ENCODE measurements at places on chromosomes 12 and 14.

- DNase-seq, result peak; percentile 45
Observed at GRCh38 chr12:65827827-65828231, 3.5 kb downstream of the HMGA2 start.

DNA sequence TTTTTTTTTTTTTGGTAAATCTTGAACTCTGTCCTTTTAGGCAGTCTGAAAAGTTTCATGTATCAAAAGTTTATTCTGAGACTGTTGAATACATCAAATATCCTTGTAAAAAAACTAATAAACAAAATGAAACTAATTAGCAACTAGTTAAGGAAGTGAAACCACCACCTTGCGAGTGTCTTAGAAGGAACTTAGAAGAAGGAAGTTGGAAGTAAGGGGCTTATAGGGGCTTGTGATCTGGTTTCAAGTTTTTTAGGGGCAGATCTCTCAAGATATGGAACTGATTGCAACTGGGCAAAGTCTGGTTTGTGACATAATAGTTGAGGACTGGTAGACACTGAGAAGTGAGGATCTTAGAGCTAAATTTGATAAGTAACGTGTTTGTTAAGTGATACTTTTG is 748.8 kb downstream of the C12orf50 start:
- peak; percentile 8 for DNase-seq

DNA sequence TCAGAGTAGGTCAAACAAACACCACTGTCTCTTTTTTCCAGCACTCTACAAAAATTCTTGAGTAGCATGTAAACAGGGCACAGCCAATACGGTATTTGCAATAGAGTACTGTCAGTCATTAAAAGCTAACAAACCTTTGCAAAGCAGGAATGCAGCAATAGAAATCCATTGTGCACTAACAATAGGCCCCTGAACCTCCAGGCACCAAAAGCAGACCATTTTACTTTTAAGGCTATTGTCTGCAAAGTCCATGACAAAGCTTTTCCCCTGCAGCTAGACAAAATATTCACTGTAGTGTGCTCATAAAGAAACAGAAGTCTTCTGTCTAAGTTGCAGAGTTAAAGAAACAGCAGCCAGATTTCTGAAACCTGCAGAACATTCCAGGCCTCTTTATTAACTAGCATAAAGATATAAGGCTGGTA is 191.9 kb downstream of the SOX5 start:
- no peak for DNase-seq

DNA sequence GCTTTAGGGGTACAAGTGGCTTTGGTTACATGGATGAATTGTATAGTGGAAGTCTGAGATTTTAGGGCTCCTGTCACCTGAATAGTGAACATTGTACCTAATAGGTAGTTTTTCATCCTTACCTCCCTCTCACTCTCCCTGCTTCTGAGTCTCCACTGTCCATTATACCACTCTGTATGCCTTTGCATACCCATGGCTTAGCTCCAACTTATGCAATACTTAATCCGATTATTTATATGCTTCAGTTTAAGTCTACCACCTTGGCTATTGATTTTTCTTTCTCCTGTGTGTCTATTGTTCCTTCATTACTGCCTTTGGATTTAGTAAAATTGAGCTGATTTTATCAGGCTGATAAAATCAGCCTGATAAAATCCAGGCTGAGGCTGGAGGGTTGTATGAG is 30.5 kb upstream of the C12orf71 start:
- DNase-seq, result no peak

DNA sequence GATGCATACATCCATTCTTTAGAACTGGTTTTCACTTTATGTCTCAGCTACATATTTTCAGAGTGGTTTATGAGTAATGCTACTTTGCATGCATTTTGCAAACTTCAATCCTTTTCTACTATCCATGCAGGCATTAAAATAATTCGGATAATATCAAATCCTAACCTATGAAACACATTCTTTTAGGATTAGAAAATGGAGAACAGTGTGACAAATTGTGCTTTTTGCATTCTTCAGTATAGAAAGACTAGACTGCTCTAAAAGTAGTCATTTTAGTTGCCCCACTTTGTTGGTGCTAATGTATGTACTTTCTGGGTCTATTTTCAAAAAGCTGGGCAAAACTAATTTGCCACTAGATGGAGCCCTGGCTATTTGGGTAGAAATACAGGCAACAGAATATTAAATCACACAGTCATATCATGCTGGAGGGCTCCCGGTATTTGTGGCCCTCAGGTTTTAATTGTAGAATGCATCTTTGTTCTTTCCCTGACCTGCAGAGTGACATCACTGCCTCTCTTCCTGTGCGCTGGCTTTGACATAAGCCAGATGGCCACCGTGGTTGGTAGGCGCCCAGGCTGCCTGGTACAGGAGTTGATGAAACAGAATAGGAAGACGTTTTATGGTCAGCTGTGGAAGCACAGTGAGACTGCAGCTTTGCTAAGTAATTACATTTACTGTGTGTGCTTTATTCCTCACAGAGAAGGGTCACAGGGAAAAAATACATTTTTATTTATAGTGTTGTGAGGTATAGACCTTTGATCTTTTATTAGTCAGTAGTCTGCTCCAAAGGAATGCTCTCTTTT is 28.1 kb downstream of the MSRB3 start:
- DNase-seq, result peak; percentile 82

- DNase-seq, result no peak
Observed at GRCh38 chr12:112408621-112409020, 784 bp downstream of the RPL6 start.

GRCh38 chr12:132132609-132133430 is 11.3 kb downstream of the DDX51 start:
- no peak for DNase-seq

- no peak for DNase-seq
Observed at GRCh38 chr12:46977871-46978375, 101.5 kb upstream of the PCED1B start.

- no peak for DNase-seq
Observed at GRCh38 chr12:21882635-21883034, 58.6 kb downstream of the ABCC9 start.

GRCh38 chr12:11953523-11953922 is 117.2 kb upstream of the BCL2L14 start:
- no peak for DNase-seq

DNA sequence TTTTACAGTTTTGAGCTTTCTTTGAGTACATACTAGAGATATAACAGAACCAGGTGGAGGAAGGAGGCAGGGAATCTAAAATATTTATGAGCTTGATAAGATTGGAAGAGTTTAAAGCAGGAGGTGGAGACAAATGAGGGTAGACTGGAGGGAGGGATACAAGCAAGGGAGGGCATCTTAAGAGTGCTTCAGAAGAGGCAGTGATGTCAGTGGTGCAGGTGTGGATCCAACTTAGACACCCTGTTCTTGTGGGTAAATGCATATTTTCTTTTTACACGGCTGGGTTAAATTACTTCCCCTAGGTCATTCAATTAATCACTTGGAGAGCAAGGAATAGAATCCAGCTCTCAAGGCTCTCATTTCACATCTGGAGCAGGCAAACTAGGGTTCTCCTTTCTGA is 146.1 kb upstream of the LRIG3 start:
- DNase-seq, result no peak

DNA sequence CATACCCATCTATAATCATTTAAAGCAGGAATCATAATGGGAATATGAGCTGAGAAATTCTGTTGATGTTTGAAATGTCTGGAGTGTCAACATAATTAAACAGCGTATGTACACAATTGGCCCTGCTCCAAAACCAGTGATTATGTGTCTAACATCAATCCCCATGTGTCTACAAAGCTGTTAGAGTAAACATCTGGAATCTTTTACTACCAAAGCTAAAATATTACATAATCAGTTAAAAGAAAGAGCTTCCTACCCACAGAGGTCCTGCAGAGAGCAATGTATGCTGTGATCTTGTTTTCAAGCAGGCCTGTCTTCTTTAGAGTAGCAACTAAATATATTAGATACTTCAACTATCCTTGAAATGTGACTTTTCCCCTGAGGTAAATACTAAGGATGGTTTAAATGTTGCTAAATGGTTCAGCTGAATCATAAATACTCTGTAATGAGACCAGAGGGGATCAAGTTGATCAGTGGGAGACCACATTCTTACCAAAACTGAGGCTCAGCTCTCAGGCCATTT is 74.3 kb downstream of the RASSF8 start:
- DNase-seq, result no peak

- peak; percentile 37 for DNase-seq
Observed at GRCh38 chr12:53049571-53050318, at the start of gene TNS2. Gene TNS2 (plus strand): TSS chr12:53050065. CDS start chr12:53050186, 121 bp downstream.

- peak; percentile 98 for DNase-seq
Observed at GRCh38 chr12:131229426-131230339, 276.0 kb downstream of the ADGRD1 start.

- peak; percentile 32 for DNase-seq
Observed at GRCh38 chr12:65188179-65188701, 18.9 kb downstream of the LEMD3 start.

DNA sequence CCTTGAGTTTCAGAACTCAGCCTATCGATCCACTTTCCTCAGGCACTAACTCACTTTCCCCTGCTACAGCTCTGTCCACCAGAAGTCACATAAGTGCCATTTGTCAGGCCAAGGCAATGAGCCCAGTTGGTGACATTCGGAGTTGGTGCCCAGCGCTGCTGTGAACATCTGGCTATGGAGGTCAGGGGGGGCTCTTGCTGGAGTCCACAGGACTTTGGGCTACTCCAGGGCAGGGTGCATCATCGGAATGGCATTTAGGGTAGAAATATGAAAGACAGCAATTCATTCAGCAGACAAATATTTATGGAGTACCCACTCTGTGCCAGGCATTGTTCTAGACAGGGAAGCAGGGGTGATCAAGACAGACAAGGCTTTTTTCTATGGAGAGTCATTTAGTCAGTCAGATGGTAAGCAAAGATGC is 1.5 kb upstream of the PPP1CC start:
- DNase-seq, result no peak

DNA sequence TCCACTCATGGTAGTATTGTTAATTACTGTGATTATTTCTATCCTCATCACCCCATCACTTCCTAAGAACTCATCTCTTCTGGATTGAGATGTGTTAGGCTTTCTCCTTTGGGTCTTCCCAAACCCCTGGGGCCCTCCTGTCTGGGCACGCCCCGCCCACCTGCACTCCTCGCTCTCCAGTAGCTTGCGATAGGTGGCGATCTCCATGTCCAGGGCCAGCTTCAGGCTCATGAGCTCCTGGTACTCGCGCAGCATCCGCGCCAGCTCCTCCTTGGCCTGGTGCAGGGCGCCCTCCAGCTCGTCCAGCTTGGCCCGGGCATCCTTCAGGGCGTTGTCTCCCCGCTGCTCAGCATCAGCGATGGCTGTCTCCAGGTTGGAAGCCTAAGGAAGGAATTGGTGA is 6.8 kb downstream of the KRT71 start:
- no peak for DNase-seq

DNA sequence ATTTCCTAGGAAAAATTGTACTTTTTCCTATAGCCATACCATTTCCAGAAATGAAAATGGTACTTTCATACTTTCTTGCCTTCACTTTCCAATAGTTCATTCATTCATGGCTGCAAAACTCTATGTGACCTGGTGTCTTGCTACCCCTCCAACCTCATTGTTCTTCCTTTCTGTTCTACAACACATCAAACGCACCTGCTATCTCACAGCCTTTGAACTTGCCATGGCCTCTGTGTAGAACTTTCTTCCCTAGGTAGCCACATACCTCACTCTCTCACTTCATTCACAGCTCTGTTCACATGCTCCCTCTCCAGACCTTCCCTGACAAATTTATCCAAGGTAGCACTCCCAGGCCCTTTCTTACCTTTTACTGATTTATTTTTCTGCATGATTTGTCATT is 149.2 kb downstream of the DUSP6 start:
- no peak for DNase-seq

GRCh38 chr12:102811110-102811737 is 105.8 kb downstream of the PAH start:
- DNase-seq, result peak; percentile 39

DNA sequence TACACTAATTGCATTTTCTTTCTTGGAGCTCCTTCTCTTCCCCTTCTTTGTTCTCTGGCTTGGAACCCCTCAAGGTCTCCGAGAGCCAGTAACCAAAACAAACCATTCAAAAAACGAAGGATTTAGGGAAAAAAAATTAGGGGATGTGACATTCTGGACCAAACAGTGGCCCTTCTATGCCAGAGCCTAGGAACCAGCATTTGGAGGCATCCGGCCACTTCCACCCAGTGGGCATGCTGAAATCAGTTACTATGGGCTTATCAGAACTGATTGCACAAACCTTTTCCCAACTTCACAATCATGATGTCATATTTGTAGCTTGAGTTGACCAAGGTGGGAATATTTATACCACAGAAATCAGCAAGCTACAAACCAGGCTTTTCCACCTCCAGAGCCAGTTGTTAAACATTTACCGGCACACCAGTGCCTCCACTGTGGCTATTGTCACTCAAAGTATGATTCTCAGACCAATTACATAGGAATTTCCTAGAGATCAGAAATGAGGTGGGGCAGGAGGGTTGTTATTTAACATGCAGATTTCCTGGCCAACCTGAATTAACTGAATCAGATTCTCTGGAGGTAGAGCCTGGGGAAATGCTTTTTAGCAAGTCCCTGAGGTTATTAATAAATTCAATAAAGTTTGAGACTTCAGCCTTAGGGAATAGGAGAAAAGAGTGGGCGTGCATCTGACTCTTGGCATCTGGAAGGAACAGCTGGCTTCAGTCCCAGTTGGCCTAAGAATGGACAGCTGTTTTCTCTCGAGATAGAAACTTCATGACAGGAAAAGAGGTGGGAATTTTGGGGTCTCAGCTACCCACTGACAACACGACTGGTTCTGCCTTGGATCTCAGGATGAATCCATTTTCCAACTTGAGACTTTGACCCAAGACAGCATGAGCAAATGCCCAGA is 273.9 kb downstream of the ZFP36L1 start:
- no peak for DNase-seq

DNA sequence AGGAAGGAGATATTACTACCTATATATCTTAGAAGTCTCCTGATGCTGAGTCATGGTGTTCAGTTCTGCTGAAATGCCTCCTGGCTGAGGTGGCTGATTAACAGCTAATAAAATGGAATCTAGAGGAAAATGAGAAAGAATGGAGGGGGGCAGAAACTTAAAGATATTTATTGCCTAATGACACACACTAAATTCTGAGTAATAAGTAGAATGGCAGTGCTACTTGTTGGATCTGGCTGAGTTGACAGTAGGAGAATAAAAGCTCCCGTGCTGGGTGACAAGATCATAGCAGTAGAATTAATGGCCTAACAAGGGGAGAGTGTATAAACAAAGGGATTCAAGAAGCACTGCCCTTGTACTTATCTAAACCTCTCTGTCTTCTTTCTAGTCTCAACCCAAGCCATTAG is 137.5 kb downstream of the CNTN1 start:
- no peak for DNase-seq

DNA sequence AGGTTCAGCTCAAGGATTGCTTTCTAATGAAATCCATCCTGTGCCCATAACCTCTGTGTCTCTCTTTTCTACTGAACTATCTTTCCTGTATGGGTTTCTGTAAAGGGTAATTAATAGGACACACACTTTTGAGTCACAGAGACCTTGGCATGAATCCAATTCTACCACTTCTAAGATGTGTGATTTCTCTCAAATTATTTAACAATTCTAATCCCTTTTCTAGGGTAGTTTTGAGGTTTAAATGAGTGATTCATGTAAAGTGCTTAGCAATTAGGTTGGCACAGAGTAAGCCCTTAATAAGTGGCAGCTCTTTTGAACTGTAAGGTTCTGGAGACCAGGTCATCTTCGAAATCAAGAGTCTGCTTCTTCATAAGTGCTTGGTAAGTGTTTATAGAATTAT is 202.7 kb downstream of the RASSF9 start:
- no peak for DNase-seq

Data from KBM-7 (cell line).